ENCODE measurements at places on chromosomes 13 and 19.

- DNase-seq: peak; percentile 70
Measured at GRCh38 chr19:18388100-18388959, 2.4 kb downstream of the GDF15 start.

- DNase-seq: no peak
Measured at GRCh38 chr13:94053986-94054593, 425.4 kb downstream of the DCT start.

- no peak for DNase-seq
Measured at GRCh38 chr13:101140087-101140770, 276.1 kb downstream of the NALCN start.

- no peak for DNase-seq
Measured at GRCh38 chr13:46057256-46058015, 4.9 kb upstream of the ZC3H13 start.

DNA sequence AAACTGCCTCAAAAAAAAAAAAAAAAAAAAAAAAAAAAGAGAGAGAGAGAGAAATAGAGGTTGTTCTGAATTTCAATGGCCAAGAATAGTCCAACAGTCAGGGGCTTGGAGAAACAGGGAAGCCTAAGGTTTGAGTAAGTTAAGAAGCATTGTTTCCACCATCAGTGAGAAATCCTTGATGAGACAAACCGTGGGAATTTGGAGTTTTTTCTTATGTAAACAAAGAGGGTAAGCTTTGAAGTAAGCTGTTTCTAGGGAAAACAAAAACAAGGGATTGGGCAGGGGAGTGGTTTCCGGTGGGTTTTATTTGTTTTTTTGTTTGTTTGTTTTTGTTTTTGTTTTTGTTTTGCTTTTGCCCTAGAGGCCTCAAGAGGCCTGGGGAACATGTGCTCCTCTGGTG lies 11.2 kb upstream of the ERVV-1 start:
- DNase-seq: no peak

GRCh38 chr13:94709001-94709834 lies 3.1 kb downstream of the SOX21 start:
- no peak for DNase-seq

- DNase-seq: no peak
Measured at GRCh38 chr13:41520660-41521630, 63.6 kb downstream of the RGCC start.

GRCh38 chr13:77810430-77810829 lies 108.2 kb downstream of the EDNRB start:
- no peak for DNase-seq

GRCh38 chr19:10052602-10053360 lies 33.3 kb upstream of the SHFL start:
- DNase-seq: no peak

DNA sequence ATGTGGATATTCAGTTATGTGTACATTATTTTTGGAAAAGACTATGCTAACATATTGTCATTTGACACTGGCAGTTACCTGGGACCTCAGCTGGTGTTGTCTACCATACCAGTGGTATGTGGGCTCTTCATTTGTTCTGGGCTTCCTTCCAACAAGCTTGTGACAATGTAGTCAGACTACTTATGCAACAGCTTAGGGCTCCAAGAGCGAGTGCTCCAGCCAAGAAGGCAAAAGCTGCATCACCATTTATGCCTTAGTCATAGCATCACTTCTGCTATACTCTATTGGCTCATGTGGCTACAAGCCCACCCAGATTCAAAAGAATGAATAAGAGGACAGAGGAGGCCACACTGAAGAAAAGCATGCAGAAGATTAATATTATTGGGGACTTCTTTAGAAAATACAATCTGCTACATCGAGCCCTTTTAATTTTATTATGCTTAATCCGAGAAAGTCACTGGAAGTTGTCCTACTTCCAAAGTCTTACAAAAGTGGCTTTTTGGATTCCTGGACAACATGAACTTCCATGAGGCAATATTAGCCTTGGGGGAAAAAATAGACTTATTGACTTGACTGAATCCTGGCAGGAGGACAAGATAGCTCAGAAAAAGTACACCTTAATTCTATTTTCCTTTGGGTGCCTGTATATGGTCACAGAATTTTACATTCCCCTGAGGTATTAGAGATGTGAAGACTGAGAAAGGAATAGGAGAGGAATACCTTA lies 529.4 kb upstream of the HTR2A start:
- DNase-seq: no peak

- DNase-seq: no peak
Measured at GRCh38 chr13:77333594-77333993, 6.7 kb upstream of the MYCBP2 start.

GRCh38 chr13:65330287-65330686 lies 1899.8 kb downstream of the PCDH9 start:
- DNase-seq: no peak

- no peak for DNase-seq
Measured at GRCh38 chr13:49042476-49042875, 66.8 kb downstream of the FNDC3A start.

Measured in activated CD4-positive, alpha-beta T cell treated with anti-CD3 and anti-CD28 coated beads, Interleukin-2, amount 50 U/mL, for 24 hours (primary cell).